ENCODE measurements at places on chromosomes 1 and 21.

GRCh38 chr1:243731301-243731891 is 118.6 kb downstream of the AKT3 start:
- no peak for DNase-seq

- no peak for DNase-seq
Measured at GRCh38 chr1:91948501-91949355, 473 bp upstream of the BRDT start.

- no peak for DNase-seq
Measured at GRCh38 chr1:169894424-169895145, 889 bp upstream of the SCYL3 start.

DNA sequence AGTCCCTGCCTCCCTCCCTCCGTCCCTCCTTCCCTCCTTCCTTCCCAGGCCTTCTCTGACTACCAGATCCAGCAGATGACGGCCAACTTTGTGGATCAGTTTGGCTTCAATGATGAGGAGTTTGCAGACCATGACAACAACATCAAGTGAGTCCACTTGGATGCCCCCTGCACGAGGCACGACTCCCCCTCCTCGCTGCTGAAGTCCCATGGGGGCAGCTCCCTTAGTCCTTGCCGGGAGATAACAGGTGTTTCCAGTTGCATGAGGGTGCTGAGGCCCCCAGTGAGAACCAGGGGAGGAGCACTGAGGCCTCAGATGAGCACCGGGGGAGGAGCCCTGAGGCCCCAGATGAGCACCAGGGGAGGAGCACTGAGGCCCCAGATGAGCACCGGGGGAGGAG is 200.0 kb downstream of the LIPI start:
- DNase-seq, result no peak

DNA sequence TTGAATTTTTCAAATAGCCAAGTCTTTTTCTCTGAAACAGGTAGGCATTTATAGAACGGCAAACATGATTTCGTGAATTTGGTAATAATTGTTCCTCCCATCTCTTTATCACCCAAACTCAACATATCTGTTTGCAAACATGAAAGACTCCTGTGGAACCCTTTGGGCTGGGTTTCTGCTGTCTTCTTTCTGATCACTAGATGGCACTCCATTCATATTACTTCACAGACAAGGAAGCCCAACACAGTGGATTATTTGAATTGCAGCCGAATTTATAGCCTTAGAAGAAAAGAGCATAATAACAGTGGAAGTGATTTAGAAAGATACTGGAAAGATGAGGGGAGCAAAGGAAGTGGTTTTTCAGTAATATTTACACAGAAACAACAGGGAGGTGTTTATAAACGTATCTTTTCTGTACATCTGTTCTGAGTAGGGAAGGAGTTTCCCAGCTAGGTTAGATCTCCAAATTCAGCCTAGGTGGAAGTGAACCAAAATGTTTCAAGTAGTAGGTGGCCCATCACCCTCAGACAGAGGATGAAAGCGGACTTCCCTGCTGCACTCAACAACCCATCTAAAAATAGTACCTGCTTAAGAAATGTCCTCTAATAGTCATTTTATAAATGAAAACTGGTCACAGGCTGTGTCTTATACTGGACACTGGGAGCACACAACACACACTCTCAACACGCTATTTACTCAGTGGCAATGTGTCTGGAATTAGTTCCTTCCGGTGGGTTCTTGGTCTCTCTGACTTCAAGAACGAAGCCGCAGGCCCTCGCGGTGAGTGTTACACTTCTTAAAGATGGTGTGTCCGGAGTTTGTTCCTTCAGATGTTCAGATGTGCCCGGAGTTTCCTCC is 67.6 kb downstream of the MAP3K21 start:
- no peak for DNase-seq

GRCh38 chr1:44418022-44418673 is 13.1 kb downstream of the RNF220 start:
- DNase-seq, result no peak

GRCh38 chr1:204414016-204414415 is 2.4 kb upstream of the PPP1R15B start:
- DNase-seq, result no peak

DNA sequence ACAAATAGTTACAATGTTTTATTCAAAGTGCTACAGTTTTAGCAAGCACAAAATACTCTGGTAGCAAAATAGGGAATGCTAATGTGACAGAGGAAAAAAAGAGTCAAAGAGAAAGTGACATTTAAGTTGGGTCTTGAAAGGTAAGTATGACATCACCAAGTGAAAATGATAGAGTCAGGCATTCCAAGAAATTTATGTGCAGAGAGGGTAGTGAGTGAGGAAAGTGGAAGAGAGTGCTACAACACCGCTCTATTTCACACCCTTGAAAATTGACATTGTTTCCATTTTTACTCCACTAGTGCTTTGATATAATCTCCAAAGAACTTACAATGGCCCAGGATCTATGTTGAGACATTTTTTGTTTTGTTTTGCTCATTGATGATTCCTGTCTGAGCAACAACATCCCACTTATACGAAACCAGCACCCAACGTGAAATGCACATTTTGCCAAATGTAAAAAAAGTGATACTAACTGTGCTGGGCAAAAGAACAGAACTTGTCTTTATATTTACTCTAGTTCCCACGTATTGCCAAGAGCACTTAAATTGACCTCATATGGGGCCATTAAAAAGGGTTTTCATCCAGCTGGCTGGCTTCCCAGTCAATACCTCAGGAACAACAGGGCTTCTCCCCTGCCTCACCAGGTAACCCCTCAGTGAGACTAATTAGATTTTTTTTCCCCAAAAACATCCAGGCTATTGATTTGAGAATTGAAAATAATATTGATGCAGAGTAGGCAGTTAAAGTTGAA is 206.3 kb upstream of the NR5A2 start:
- no peak for DNase-seq

GRCh38 chr1:222555992-222556615 is 8.2 kb upstream of the HHIPL2 start:
- DNase-seq, result no peak

- no peak for DNase-seq
Measured at GRCh38 chr1:174874331-174875053, 125.3 kb upstream of the CACYBP start.

- no peak for DNase-seq
Measured at GRCh38 chr1:77282187-77282865, 507 bp downstream of the AK5 start.

DNA sequence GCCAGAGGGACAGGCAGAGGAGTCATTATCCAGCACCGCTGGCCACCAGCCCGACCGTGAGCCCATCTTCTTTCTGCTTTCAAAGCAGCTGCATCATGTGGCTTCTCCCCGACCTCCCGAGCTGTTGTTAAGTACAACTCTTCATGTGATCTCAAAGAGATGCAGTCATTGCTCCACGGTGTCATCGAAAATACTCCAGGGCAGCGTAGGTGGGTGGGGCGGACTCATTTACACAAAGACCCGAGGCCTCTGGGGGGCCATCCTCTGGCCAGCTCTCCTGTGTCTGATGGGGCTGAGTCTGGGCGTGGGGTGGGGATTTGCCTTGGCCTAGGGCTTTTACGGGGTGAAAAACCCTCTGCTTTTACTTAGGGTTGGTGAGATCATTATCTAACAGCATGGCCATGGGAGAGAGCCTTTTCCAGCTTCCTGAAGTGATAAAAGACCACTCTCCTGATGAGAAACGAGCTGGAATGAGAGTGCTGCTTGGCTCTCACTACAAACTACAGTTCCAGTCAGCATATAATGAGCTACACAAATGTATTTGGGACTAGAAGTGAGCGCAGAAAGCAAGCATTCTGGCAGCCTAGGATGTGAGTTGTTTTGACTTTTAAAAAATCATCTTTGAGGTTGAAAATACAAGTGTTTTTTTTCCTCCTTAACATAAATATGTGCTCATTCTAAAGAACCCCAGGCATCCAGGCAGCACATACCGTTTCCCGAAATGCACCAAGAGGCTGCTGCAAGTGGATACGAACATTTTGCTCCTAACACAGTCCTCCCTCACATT is 165.0 kb downstream of the RHOU start:
- no peak for DNase-seq

DNA sequence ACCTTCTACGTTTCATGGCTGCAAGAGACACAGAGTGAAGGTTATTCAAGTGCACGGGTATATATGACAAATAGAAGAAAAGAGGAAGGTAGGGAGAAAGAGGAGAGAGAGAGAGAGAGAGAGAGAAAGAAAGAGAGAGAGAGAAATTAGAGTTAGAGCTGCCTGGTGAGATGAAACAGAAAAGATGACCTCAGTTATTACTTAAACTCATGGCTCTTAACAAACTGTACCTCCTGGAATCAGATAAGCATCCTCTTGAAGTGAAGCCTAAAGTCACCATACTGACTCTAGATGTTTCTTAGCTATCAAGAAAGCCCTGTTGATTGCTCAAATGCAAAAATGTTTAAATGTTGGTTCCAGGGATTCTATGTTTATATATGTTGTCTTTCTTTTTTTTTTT is 597.7 kb upstream of the ZP4 start:
- no peak for DNase-seq

GRCh38 chr1:28803051-28803450 is 8.9 kb upstream of the OPRD1 start:
- no peak for DNase-seq

DNA sequence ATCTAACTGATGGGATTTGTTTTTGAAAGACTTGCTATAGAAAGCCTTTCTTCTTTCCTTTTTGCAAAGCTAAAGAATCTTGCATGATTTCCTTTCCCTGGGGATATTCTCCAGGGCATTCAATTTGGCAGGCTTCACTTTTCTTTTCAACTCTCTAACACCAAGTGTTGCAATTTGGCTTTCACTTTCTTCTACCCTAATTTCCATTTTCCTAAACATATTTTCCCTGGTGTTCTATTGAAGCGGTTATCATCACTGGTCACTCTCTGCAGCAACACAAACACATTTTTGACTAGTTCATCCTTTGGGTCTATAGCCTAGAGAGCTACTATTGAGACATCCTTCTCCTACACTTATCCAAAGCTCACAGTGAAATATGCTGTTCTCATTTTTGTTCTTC is 424.5 kb downstream of the NEGR1 start:
- no peak for DNase-seq

GRCh38 chr1:244497805-244498204 is 36.7 kb downstream of the CATSPERE start:
- DNase-seq, result no peak

- no peak for DNase-seq
Measured at GRCh38 chr21:35984654-35985361, 75.5 kb downstream of the SETD4 start.

DNA sequence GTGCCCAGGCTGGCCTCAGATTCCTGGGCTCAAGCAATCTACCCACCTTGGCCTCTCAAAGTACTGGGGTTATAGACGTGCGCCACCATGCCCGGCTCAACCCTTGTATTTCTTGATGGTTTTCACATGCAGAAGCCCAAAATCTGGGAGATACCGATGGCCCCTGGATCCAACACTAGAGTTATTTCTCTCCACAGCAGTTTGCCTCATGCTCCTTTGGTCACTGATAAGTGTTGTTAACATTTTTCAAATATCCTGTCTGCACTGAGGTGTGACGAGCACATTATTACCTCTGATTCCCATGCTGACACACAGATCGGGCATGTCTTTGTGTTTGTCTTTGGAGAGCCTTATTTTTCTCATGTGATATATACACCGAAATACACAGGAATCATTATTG is 107.0 kb downstream of the KIF26B start:
- peak; percentile 38 for DNase-seq

GRCh38 chr1:117128323-117129079 is 7.0 kb upstream of the TRIM45 start:
- DNase-seq, result peak; percentile 49

DNA sequence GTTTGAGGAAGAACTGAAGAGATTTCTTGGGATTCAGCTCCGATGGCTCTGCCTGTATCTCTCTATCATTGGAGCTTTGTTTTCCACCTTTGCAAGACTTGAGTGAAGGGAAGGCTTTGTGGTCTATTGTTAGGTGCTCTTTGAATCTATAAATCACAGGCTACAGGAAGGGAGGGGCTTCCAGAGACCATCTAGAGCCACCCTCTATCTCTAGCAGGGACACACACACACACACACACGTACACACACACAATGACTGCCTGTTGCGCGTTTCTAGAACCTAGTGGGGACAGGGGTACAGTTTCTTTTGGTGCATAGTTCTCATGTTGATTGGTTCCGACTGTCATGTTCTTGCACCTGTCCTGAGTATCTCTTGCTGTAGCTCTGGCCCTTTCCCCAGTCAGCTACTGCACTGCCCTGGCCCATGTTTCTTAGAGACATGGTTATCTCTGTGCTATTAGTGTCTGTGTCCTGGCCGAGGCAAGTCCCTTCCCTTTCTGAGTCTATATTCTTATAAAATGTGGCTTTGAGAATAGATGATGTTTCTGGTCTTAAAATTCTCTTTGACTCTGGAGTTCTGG is 60.7 kb downstream of the MAN1C1 start:
- DNase-seq, result no peak

DNA sequence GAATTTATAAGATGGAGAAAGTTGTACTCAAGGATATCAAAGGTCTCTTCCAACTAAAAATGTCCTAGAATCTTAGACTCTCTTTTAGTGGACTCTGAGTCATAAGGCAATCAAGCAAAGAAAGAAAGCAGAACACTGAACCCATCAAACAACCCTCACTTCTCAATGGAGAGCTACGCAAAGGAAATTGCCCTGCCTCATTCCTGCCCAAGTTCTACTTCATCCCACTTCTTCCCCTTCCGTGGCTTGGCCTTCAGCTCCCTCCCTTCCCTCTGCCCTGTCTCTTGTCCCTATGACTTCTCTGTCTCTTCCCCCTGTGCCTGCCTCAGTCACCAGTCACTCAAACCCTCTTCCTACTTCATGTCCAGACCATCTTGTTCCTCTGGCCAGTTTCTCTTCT is 58.5 kb downstream of the RIMS3 start:
- DNase-seq, result no peak

DNA sequence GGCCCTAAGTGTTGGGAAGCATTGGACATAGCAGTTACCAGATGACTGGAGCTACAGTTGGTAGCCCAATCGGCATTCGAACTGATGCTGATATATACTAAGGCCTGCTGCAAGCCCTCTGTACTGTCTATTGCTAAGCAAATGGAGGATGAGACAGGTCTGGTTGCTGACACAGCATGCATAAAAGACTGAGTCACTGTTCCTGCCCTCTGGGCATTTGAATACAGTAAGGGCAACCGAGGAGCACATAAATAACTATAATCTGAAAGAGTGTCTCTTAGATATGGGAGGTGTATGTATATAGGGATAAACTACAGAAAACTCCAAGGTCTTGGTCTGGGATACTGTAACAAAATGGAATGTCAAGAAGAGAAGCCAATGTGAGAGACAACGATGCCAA is 16.8 kb upstream of the MARK1 start:
- no peak for DNase-seq

Data from left renal cortex interstitium (tissue), 4 donors.